NCI-H2081 (cell line): ENCODE measurements at places on chromosomes 2 and 18.

GRCh38 chr2:121147766-121148165, 137.2 kb downstream of the TFCP2L1 start:
- DNase-seq = no peak

- no peak for DNase-seq
These were observed 105.2 kb downstream of the LYPD6B start for GRCh38 chr2:149143734-149144133.

DNA sequence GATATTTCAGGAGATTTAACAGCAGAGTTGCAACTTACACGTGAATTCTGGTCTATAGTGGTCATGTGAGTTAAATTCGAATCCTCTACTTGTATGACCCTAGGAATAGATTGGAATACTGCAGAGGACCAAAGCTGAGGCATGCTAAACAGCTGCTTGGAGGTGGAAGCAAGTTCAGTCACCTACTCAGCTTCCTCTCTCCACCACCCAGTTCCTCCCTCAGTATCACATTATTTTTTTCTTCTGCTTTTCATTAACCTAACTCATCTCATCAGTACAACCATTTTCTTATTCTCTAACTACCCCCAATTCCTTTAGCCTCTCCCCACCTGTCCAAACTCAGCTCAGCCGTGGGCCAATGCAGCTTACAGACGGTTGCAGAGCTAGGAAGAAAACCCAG, 385.5 kb downstream of the SETBP1 start:
- no peak for DNase-seq

DNA sequence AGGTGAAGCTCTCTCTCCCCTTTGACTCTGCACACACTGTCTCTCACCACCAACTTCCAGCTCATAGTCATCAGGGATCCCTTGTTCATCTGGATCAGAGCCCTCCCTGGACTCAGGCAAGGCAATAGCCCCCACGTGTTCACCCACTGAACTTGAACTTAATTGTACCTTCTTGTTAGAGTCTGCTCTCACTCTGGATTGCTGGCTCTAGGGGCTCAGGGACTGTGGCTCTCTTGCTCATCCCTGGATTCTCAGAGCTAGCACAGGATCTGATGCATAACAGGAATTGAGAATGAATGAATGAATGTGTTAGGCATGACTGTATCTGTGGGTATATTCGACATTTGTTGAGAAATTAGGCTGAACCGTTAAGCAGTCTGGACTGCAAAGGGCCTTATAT, 16.7 kb upstream of the ASAP2 start:
- no peak for DNase-seq

GRCh38 chr2:15941481-15941850, 1.1 kb downstream of the MYCN start:
- no peak for DNase-seq

GRCh38 chr18:811182-811891, 705 bp downstream of the YES1 start:
- DNase-seq = peak; percentile 36

DNA sequence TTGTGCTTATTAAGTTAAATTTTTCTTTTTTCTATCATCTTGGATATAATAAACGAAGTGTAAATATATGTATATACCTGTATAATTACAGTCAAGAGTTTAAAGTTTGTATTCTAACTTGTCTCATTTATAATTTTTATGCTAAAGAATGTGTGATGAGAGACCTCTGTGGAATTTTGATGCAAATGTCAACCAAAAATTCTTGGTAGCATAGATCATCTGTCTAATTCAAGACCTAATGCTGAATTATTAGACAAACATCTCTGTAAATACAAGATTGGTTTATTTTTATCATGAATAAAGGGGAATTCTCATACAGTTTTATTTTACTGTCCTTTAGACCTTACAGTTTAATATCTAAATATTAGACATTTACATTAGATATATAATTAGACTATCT, 149.2 kb upstream of the VWC2L start:
- DNase-seq = no peak

GRCh38 chr2:241417626-241418025, 61.5 kb downstream of the FARP2 start:
- DNase-seq = peak; percentile 73

GRCh38 chr2:235575904-235576303, 82.1 kb downstream of the AGAP1 start:
- no peak for DNase-seq

GRCh38 chr2:71210292-71210691, 16.6 kb downstream of the PAIP2B start:
- DNase-seq = no peak

GRCh38 chr2:237833546-237833945, 25.9 kb upstream of the RAMP1 start:
- DNase-seq = no peak

GRCh38 chr2:36452260-36452659, 96.7 kb downstream of the CRIM1 start:
- no peak for DNase-seq

- no peak for DNase-seq
These were observed 60.4 kb upstream of the TWIST2 start for GRCh38 chr2:238787501-238787900.

GRCh38 chr18:68954738-68955137, 156.9 kb downstream of the CCDC102B start:
- DNase-seq = peak; percentile 19

GRCh38 chr2:32849456-32850194, 97.1 kb upstream of the LTBP1 start:
- no peak for DNase-seq

DNA sequence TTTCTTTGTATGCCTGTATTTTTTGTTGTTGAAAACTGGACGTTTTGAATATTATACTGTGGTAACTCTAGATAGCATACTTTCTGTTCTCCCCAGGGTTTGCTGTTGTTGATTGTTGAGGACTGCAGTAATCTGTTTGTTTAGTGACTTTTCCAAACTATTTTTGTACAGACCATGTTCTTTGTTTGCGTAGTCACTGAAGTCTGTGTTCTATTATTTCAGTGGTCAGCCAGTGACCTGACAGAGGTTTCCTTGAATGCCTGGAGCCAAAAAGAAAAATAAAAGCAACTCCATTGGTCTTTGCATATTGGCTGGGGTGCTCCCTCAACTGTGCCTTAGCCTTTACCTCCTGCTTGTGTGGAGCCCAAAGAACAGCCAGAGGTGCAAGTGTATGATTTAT, 42.7 kb upstream of the PHLPP1 start:
- DNase-seq = no peak

GRCh38 chr2:147375073-147375472, 469.8 kb upstream of the ACVR2A start:
- DNase-seq = no peak

- peak; percentile 35 for DNase-seq
These were observed 38.1 kb upstream of the STAT1 start for GRCh38 chr2:191051825-191052778.

GRCh38 chr2:192634557-192634956, 439.8 kb upstream of the TMEFF2 start:
- no peak for DNase-seq

DNA sequence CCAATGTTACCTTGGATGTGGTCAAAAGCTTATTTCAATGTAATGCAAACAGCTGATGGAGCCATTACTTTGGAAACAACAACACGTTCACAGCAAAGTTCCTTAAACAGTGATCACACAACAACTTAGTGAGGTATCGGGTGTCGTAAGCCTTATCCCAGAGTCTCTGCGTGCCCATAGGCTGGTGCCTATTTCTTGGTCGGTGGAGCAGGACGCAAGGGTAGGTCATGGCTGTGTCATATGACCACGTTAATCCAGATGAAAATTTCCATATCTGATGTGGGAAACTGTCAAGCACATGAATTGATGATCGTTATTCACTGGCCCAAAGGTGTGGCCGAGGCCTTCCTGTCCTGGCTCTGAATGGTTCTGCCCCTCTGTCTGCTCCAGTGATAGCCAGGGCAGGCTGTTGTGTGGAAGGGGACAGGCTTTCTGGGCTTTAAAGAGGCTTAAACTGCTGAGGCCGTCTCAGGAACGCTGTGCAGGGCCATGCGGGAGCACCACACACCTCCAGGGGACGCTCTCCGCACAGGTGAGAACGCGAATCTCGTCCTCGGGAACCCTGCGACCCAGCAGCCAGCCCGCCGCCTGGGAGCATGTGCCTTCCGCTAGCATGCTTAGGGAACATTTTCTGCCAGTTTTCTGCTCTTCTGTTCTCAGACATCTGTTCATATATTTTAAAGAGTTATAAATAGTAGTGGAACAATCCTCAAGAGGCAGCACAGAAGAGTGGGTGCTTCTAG, 90.6 kb downstream of the KCTD1 start:
- DNase-seq = no peak

DNA sequence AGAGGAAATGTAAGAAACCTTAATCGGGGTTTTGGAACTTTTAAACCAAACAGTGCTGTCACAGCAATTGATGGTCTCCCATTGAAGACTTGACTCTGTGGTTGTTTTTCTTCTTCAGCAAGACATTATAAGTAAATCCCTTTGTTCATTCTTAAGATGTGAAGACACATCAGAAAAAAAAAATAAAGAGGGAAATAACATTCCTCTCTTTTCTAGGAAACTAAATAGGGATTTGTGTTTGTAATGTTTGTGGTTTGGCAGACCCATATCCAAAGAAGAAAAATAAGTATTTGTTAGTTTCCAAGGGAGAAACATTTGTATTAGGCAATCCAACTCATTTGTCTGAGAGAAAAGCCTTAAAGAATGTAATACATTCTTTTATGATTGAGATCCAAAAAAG, 359.9 kb downstream of the DSC3 start:
- no peak for DNase-seq

GRCh38 chr2:29910960-29911359, 10.4 kb downstream of the ALK start:
- DNase-seq = no peak

DNA sequence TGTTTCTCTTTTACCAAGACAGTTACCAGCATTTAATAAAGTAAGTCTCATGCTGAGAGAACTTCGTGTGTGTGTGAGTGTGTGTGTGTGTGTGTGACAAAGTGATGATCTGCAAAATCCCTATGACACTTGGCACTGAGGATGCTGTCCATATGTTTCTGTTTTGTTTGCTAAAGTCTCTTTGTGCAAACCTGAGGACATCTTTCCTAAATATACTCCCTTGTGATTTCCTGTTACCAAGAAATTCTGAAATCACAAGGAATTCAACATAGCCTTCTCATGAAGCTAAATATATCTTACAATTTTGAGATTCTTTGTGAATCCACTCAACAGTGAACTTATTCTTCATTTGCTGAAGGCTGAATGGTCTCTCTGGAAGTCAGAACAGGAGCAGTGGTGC, 1359.7 kb upstream of the NRXN1 start:
- DNase-seq = no peak

- peak; percentile 69 for DNase-seq
These were observed 74.5 kb upstream of the YPEL5 start for GRCh38 chr2:30072250-30072842.

DNA sequence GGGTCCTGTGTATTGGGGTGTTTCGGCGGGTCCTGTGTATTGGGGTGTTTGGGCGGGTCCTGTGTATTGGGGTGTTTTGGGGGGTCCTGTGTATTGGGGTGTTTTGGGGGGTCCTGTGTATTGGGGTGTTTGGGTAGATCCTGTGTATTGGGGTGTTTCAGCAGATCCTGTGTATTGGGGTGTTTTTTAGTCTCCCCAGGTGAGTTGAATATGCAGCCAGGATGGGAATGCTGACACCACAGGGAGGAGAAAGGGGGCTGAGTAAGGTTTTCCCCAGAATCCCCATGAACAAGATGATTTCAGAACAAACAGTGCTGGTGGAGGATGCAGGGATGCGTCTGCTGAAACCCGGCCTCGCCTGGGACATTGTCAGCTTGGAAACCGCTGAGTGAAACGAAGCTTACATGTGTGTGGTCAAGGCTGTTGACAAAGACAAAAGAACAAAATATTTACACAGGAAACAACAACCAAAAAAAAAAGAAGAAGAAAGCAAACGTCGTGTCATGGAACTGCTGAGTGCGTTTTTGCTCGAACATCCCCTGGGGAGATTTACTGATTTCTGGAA, 88.5 kb upstream of the ODC1 start:
- DNase-seq = peak; percentile 11

DNA sequence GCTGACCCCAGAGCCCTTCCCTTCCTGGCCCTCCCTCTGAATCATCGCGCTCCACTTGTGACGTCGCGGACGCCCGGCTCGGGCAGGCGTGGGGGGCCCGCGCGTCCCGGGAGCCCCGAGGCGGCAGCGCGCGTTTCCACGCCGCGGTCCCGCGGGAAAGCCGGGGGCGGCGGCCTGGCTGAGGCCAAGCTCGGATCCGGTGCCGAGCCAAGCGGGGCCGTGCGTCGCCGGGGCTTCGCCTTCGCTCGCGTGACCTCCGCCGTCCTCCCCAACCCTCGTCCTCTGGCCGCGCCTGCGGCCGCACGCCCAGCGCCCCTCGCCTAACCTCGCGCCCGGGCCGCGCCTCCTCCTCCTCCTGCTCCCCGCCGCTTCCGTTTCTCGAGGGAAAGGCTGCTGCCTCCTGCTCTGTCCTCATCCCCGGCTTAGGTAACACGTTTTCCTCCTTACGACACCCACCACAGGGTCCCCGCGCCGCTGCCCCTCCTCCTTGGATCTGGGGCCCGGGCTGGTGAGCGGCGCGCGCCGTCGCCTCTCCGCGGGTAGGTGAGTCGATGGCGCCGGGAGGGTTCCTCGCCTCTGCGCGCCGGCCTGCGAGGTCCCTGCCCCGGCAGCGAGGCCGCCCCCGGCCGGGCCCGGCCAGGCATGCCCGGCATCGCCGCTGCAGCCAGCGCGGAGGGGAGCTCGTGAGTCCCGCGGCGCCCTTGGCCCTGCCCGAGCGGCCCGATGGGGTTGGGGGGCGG, at the start of gene INPP1:
TSS of gene INPP1 (plus strand) at position 54 of the 740 bp plus-strand sequence. CDS start 16,514 bp downstream, outside the sequence.
- DNase-seq = peak; percentile 53

DNA sequence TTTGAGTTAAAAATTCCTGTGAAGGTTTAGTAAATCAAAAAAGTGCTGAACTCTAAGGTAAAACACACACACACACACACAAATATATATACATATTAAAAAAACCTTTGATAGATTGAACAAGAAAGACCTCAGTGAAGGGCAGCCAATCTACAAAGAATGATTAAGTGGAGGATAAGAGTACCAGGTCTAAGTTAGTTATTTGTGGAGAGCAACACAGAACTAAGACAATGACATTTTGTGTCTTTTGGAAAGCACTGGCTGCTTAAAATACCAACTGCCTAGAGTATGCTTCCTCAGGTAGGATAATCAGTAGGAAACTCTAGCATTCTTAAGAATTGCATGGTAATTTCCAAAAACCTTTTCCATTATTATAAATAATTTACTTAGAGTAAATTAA, 481.4 kb upstream of the SYT4 start:
- DNase-seq = no peak

DNA sequence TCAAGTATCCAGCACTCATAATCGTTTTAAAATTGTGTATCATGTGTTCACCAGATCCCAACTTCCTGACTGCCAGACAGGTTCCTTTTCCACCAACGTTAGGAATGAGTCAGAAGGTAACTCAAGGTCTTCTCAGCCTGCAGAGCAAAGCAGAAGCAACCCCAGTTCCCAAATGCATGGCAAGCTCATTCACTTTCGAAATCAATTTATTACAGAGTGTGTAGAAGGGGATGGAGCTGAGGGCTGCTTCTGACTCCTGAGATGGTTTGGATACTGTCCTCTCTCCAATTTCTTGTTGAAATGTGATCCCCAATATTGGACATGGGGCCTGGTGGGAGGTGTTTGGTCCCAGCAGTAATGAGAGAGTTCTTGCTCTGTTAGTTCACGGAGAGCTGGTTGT, 114.5 kb downstream of the PIEZO2 start:
- DNase-seq = no peak
